CD4-positive, CD25-positive, alpha-beta regulatory T cell (primary cell): ENCODE measurements at places on chromosomes 7 and 10.

DNA sequence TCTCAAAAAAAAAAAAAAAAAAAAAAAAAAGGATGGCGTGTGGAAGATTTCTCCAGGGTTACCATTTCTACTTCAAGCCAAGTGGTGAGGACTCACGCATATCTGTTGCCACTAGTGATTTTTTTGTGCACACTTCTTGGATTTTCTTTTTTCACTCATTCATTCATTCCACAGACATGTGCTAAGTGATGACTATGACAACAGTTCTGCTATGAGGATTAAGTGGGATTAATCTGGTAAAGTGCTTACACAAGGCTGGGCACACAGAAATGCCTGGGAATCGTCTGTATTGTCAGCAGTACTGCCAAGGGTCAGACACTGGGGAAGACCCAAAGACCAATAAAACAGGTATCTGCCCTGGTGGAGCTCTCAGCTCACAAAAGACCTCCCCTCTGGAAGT lies 6.3 kb upstream of the OPN1SW start:
- DNase-seq: no peak

- no peak for DNase-seq
Measured at GRCh38 chr10:11058965-11059364, 41.3 kb downstream of the CELF2 start.

DNA sequence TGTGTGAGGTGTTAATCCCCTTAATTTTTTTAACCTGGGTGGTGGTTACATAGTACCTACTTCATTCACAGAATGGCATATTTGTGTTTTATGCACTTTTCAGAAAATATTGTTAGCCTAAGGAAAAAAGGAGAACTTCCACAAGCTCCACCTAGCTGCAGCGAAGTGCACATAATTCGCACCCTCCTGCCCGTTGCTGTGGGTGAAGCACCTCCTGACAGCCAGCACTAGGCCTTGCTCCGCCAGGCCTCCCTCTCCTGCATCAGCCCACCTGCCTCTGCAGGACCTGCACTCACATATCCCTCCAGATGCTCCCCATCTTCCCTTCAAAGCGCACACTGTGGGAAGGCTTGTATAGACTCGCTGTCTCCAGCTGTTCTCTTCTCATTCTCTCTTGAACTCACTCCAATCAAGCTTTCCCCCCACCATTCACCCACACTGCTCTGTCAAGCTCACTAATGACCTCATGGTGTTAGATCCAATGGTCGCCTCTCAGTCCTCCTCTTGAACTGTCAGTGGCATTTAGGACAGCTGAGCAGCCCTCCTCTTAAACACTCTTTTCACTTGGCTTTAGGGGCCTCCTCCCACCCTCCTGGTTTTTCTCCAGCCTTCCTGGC lies 20.7 kb upstream of the GRID1 start:
- DNase-seq: no peak

- no peak for DNase-seq
Measured at GRCh38 chr7:137976696-137977095, 25.2 kb downstream of the CREB3L2 start.

- no peak for DNase-seq
Measured at GRCh38 chr10:99537086-99537988, 4.6 kb downstream of the NKX2-3 start.

- DNase-seq: no peak
Measured at GRCh38 chr10:132173185-132173584, 13.6 kb upstream of the DPYSL4 start.

DNA sequence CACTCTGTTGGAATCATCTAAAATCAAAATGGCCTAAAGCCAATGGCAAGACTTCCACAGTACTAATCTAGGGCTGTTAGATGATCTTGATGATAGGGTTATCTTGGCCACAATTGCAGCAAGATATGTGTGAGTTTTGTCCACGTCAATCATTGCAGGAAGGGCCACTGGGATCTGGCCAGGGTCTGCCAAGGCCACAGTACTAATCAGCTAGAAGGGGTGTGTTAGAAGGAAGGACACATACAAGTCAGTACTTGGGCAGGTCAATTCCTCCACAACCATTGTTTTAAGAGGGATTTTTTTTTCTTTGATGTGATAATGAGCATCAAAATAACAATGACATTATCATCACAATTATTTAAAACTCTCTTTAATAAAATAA lies 1.6 kb downstream of the LMOD2 start:
- DNase-seq: no peak

GRCh38 chr7:26620352-26620751 lies 244.0 kb downstream of the SKAP2 start:
- DNase-seq: no peak

DNA sequence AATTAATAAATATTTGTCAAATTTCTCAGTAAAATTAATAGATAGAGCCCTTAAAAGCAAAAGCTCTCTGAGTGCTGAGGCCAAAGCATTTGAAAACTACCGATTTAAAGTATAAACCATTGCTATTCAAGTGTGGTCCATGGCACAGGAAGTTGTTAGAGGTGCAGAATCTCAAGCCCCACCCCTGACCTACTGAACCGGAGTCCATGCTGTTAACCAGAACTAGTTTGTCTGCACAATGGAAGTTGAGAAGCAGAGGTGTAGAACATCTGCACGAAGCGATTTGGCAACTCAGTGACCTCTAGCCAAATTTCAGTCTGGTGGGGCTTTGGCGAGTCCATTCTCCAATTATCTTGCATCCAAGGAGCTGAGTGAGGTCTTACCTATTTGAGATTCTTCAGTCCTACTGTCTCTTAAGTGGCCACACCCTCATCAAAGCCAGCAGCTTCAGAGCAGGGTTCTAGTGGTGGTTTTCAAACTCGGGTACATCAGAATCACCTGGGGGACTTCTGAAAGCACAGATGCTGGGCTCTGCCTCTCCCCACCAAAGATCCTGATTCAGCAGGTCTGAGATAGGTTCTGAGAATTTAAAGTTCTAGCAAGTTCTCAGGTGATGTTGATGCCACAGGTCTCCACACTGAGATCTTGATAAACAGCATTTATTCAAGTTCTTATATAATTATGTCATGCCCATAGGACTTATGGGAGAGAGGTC lies 96.8 kb upstream of the SAMD8 start:
- peak; percentile 84 for DNase-seq

GRCh38 chr7:136336932-136337331 lies 359.8 kb upstream of the MTPN start:
- no peak for DNase-seq

- no peak for DNase-seq
Measured at GRCh38 chr7:71746006-71746405, 614.1 kb downstream of the GALNT17 start.

DNA sequence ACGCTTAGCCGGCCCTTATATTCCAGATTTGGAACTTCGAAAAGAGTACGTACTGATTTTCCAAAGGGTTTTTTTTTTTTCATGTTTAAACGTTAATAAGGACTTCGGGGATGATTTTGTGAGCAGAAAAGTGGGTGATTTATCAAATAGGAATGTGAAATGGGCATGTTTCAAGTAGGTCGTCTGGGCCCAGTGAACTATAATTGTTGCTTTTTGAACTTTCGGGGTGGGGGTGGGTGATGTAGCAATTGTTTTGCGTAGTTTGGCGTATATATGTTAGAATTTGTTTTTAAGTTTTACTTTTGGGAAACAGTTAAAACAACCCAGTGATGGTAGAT lies 299 bp upstream of the PBLD start:
- DNase-seq: no peak

- peak; percentile 29 for DNase-seq
Measured at GRCh38 chr10:30047924-30048531, 11.4 kb downstream of the JCAD start.
